Upper lobe of left lung (tissue), 6 donors: ENCODE measurements at places on chromosomes 4 and X. TPM values are rescaled to one million over a fixed set of nuclear protein-coding genes. Genes with fewer than 3 reads are reported as not detected.
A peak's percentile ranks its signal among the peaks of the same experiment; 100 is the strongest.

Gene GRPR
- total RNA-seq: 0.43 TPM

Gene ITGB1BP2
- total RNA-seq: 1.8 TPM

Gene ASB9
- total RNA-seq: 3.4 TPM

Gene ITM2A
- total RNA-seq: 23.4 TPM

Gene ADH6
- total RNA-seq: 0.46 TPM

Gene ETDB
- total RNA-seq: not detected

Gene TLR2
- total RNA-seq: 84.7 TPM

Gene HELT
- 1.3 TPM for total RNA-seq

Gene GPRASP2
- 4.6 TPM for total RNA-seq

Gene CLGN
- 0.64 TPM for total RNA-seq

- DNase-seq: no peak
Observed at GRCh38 chr4:110970642-110971041, 347.8 kb upstream of the PITX2 start.

DNA sequence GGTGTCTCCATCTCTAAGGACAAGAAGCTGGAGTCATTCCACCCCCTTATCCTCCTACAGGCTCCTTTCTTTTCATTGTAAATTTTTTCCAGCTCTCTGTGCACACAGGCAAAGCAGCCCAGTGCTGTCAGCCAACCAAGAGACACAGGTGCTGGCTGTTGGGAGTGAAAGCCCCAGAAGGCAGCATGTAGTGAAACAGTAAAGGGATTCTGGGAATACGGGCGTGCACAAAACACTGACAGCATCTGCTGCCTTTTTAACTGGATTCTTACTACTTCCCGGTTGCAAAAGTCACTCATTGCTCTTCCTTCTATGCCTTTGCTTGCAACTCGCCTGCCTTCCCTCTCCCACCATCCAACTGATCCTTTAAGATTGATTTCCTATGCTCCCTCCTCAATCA, 208.6 kb upstream of the PRPS2 start:
- DNase-seq: no peak

DNA sequence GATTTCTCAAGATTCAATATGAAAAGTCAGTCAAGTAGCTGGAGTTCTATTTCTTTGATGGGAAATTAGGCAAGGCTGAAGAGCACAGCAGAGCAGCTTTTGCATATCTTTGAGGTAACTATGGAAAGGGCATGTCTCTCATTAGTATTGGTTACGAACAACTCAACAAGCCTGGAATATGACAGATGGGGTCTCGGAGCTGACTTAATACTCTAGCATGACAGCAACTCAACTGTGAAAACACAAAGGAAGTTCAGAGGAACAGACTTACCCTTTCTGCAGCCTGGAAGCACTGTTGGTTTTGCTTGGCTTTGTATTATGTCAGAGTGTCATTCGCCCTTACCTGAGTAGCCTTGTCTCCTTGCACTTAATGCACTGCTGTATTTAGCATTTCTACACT, 79.9 kb upstream of the AADAT start:
- DNase-seq: no peak

DNA sequence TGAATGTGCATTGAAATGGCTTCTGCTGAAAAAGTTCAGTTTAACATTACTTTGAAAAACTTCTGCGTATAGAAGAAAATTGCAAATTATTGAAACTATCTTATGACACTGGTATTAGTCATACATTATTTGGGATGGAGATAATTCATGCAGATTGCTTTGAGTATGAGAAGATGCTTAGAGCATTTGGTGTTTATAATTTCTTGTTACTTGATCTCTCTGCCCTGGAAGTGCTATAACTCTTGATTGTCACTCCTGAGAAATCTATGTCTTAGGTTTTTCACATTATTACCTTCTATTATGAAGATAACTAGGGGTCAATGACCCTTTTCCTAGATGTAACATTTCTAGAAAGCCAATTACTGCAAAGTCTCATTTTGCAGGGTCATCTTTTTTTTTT, 36.4 kb downstream of the TMEM131L start:
- DNase-seq: no peak

GRCh38 chr4:70747874-70748273, 26.1 kb downstream of the RUFY3 start:
- DNase-seq: no peak

DNA sequence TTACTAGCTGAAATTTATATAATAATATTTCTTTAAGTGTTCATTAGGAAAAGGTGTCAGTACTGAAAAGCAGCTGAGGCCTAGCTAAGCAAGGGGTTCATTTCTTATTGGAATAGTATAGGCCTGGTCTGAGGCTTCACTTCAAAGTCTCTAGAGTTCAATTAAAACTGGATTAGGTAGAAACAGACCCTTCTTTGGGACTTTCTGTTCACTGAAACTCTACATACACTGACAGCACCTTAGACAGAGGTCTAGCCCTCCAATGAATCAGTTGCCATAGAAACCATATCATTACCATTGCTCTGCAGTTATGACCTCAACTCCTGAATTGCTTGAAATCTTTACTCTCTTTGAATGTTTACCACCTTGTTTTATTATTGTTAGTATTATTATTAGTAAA, 86.4 kb upstream of the MAB21L2 start:
- no peak for DNase-seq

DNA sequence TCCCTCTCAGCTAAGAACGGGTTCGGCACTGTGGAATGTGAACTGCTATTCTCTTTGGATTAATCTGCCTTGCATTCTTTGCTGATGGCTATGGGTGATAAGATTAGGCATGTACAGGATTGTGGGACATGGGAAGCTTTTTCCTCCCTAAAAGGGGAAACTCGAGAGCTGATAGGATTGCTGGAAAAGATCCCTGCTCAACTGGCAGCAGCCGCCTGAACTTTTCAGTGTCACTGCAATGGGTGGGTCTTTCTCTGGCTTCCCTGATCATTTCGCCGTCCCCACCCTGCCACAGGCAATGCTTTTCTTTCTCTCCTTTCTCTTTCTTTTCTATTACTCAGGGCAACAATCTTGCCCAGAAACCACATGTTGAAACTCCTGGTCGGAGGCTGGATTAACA, 20.5 kb downstream of the PAGE2 start:
- no peak for DNase-seq

DNA sequence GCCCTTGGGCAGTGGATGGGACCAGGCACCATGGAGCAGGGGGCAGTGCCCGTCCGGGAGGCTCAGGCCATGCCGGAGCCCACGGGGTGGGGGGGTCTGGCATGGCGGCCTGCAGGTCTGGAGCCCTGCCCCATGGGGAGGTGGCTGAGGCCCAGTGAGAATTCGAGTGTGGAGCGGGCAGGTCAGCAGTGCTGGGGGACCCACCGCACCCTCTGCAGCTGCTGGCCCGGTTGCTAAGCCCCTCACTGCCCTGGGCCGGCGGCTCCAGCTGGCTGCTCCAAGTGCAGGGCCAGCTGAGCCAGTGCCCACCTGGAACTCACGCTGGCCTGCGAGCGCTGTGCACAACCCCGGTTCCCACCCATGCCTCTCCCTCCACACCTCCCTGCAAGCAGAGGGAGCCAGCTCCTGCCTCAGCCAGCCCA, 1157.9 kb upstream of the ADGRL3 start:
- DNase-seq: peak; percentile 64

- DNase-seq: no peak
Observed at GRCh38 chr4:7815981-7816380, 123.7 kb downstream of the AFAP1 start.

DNA sequence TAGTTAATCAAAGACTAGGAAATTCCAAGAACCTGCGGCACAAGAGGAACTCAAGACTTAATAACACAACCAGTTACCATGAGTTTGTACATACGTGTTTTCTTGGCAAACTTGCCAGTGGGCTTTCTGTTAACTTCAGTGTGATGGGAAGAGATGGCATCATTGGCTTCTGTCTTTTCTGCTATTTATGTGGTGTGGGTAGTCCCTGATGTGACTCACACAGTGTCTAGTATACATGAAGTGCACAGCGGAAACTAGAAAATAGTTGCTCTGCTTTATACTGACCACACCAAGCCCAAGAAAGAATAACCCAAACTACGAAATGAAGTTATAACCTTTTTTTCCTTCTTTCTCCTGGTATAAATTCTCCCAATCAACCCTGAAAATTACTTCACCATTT, 24.5 kb downstream of the DAPP1 start:
- no peak for DNase-seq

- DNase-seq: peak; percentile 30
Observed at GRCh38 chrX:65821721-65822496, 154.5 kb downstream of the MSN start.

GRCh38 chr4:156754832-156755570, 216.6 kb downstream of the PDGFC start:
- no peak for DNase-seq

DNA sequence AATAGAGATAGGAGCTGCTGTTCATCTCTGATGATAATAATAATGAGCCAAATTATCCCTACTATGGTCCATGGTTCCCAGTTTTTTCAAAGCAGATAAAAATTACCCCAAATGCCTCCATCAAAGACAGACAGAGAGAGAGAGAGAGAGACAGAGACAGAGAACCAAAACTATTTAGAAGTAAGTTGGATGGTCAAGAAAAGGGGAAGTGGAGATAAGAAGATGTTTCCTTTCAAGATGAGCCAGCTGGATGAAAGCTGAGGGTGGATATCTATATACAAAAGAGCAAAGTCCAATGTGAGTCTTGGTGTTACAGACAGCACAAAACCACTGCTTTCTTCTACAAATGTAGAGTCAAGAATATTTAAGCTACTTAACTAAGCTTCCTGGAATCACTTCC, 173.9 kb downstream of the GRIA3 start:
- no peak for DNase-seq

GRCh38 chr4:53734584-53735353, 143.5 kb upstream of the LNX1 start:
- no peak for DNase-seq

DNA sequence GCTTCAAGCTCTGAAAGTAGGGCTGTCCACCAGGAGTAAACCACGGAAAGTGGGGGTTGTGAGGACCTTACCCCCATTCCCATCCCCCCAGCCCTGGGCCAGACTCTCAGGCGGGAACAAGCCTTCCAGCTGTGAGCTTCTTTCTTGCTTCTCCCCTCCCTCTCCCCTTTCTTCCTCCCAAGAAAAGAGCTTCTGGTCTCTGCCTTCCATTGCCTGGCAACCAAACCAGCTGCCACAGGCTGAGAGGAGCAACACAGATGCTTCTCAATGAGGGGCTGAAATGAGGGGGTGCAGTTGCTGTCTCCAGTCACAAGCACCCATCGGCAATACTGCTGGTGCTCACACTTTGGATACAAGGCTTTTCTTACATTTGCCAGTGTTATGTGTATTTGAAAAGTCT, 72.5 kb downstream of the SLC16A2 start:
- DNase-seq: no peak
